Spleen (tissue), 13 donors: ENCODE measurements at places on chromosomes 4 and X.
A peak's percentile ranks its signal among the peaks of the same experiment; 100 is the strongest.

DNA sequence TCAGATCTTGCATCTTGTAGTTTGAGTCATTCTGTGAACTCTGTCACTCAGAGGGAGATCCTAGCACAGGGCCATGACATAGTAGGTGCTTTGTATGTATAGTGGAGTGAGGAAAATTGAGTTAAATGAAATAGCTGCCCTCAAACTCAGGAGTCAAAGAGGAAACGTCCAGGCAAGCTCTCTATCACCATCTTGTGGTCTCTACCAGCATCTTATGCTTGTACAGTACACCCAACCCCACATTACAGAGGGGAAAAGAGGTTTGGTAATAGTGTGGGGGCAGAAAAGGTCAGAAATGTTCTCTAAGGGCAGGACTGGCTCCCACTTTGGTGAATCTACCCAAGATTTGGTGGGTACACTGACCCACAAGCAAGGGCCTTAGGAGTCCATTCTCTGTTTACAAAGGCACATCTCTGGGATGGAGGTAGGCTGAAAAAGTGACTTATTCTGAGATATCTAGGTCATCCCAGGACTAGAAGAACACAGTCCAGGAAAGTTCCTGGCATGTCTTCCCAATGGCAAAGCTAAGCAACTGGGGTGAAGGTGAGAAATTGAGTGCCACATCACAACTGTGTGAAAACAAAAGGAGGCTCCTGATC, 131.8 kb downstream of the OR13H1 start:
- no peak for DNase-seq
- no peak overlapping the region for H3K27ac ChIP-seq
- no peaks in the 10 kb centered on the region for H3K36me3 ChIP-seq
- no peaks in the 10 kb centered on the region for H3K27me3 ChIP-seq
- no peaks in the 10 kb centered on the region for H3K4me1 ChIP-seq

GRCh38 chrX:104284507-104284906, 29.8 kb upstream of the ESX1 start:
- H3K4me3 ChIP-seq = no peak overlapping the region
- no peaks in the 10 kb centered on the region for H3K4me1 ChIP-seq
- H3K27me3 ChIP-seq = peaks cover 9% of the 10 kb centered on the region
- DNase-seq = no peak

GRCh38 chr4:166839615-166840251, 394.6 kb downstream of the SPOCK3 start:
- no peak for DNase-seq
- H3K36me3 ChIP-seq = no peaks in the 10 kb centered on the region
- H3K4me3 ChIP-seq = no peak overlapping the region
- no peaks in the 10 kb centered on the region for H3K4me1 ChIP-seq
- H3K27me3 ChIP-seq = no peaks in the 10 kb centered on the region

GRCh38 chr4:147365396-147365795, 115.5 kb upstream of the EDNRA start:
- no peak overlapping the region for H3K4me3 ChIP-seq
- no peaks in the 10 kb centered on the region for H3K4me1 ChIP-seq

DNA sequence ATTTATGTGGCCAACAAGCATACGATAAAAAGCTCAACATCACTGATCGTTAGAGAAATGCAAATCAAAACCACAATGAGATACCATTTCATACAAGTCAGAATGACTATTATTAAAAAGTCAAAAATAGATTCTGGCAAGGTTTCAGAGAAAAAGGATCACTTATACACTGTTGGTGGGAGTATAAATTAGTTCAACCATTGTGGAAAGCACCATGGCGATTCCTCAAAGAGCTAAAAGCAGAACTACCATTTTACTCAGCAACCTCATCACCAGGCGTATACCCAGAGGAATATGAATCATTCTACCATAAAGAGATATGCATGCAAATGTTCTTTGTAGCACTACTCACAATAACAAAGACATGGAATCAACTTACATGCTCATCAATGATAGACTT, 478.7 kb upstream of the GALNTL6 start:
- H3K4me1 ChIP-seq = no peaks in the 10 kb centered on the region
- H3K4me3 ChIP-seq = no peak overlapping the region
- no peak overlapping the region for H3K27ac ChIP-seq
- no peaks in the 10 kb centered on the region for H3K36me3 ChIP-seq
- DNase-seq = no peak
- H3K27me3 ChIP-seq = no peaks in the 10 kb centered on the region

DNA sequence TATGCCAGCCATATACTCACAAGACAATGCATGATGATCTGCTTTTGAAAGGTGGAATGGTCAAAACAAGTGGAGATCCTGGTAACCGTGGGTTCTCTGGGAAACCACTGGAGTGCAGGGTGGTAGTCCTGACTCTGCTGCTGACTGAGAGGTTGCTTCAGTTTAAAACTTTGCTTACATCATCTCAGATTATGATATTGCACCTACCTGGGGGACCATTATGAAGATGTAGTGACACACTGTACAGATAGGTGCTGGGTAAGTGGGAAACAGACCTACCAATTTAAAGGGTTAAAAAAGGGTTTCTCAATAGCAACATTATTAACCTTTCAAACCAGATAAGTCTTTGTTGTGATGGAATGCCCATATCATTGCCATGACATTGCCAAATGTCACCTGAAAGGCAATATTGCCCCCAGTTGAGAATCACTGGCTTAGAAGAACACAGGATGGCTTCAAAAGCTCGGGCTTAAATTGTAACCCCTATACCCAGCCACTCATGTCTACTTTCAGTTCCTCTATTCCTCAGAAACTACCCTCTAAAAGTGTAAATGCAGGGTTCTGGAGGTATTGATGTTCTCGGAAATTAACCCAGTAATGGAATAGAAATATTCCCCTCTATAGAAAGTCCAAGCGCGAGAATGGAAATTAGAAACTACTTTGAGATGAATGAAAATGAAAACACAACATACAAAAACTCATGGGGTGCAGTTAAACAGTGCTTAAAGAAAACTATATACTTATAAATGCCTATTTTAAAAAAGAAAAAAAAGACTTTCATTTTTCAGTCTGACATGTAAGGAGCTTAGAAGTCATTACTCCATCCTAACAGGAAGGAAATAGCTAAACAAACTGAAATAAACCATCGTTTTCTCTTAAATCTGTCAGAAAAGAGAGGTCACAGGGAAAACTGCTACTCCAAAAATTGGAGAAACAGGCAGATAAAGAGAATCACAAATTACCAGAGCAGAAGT, 65.8 kb downstream of the ARHGEF6 start:
- peaks cover 23% of the 10 kb centered on the region for H3K4me1 ChIP-seq
- no peak for DNase-seq
- H3K4me3 ChIP-seq = no peak overlapping the region
- no peaks in the 10 kb centered on the region for H3K36me3 ChIP-seq
- peak overlapping the region; percentile 68 for H3K27ac ChIP-seq
- H3K27me3 ChIP-seq = no peaks in the 10 kb centered on the region

- no peaks in the 10 kb centered on the region for H3K36me3 ChIP-seq
- no peak overlapping the region for H3K27ac ChIP-seq
- DNase-seq = no peak
- no peaks in the 10 kb centered on the region for H3K4me1 ChIP-seq
- H3K4me3 ChIP-seq = no peak overlapping the region
These were observed 66.9 kb downstream of the KLHL13 start for GRCh38 chrX:118049713-118050112.

DNA sequence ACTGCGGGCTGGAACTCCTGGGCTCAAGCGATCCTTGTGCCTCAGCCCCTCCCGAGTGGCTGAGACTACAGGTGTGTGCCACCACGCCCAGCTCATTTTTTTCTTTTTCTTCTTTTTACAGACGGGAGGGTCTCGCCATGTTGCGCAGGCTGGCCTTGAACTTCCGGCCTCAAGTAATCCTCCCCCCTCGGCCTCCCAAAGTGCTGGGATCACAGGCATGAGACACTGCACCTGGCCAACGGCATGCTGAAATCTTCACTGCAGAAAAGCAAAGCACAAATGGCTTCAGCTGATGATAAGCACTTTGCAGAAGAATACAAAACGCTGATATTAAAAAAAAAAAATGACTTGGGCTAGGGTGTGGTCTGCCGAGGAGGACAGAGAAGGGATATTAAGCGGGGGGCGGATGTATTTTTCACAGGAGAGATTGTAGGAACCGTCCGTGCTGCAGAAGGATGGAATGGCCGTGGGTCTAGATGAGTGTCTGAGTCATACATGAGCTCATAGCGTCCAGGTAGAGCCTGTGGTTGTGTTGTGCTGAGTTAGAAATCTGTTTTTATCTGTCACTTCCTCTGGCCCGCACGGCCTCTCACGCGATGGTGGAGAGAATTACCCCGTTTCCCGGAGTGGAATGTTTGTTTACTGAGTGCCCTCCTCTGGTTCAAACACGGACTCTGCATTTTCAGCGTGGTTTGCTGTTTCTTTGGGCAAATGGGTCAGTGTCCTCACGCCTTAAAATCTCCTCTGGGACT, 8.5 kb upstream of the AKAP17A start:
- no peaks in the 10 kb centered on the region for H3K36me3 ChIP-seq
- no peaks in the 10 kb centered on the region for H3K27me3 ChIP-seq
- H3K27ac ChIP-seq = no peak overlapping the region
- no peak overlapping the region for H3K4me3 ChIP-seq

GRCh38 chr4:108877821-108878220, 115.0 kb upstream of the ETNPPL start:
- peaks cover 9% of the 10 kb centered on the region for H3K4me1 ChIP-seq
- no peak overlapping the region for H3K4me3 ChIP-seq

GRCh38 chr4:127822430-127822829, 40.3 kb downstream of the HSPA4L start:
- no peaks in the 10 kb centered on the region for H3K36me3 ChIP-seq
- H3K27me3 ChIP-seq = no peaks in the 10 kb centered on the region
- H3K4me3 ChIP-seq = no peak overlapping the region
- DNase-seq = no peak
- H3K27ac ChIP-seq = no peak overlapping the region

DNA sequence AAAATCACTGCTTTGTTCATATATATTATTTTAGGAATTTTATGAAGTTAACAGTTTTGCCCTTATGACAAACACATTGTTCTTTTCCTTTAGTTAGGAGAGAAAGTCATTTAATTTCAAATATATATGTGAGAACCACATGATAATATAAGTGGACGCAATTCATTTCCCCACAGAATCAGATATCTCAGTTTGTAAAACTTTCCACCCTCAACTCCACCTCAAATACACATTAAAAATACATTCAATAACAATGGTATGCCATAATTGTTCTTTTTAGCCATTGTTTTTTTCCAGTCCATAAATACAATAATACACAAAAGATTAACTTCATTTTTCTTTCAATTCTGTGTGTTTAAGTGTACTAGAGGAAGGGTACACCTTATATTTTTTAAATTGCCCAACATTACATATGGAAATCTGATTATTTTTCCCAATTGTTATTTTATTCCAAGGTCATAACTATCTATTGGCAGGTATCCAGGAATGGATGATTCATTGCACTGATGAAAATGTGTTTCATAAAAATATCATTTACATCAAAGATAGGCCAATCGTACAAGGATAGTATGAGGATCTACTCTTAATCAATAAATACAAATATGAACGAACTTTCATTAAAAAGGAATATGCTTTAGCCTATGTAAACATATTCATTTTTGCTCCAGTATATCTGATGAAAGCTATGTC, 125.0 kb downstream of the PPP3CA start:
- no peak for DNase-seq
- peaks cover 21% of the 10 kb centered on the region for H3K4me1 ChIP-seq
- no peaks in the 10 kb centered on the region for H3K27me3 ChIP-seq
- no peaks in the 10 kb centered on the region for H3K36me3 ChIP-seq

GRCh38 chrX:153969125-153969903, 2.3 kb downstream of the HCFC1 start:
- H3K36me3 ChIP-seq = peaks cover 5% of the 10 kb centered on the region
- peak overlapping the region; percentile 74 for H3K4me3 ChIP-seq
- no peaks in the 10 kb centered on the region for H3K27me3 ChIP-seq
- peaks cover 61% of the 10 kb centered on the region for H3K4me1 ChIP-seq
- peak; percentile 82 for DNase-seq

DNA sequence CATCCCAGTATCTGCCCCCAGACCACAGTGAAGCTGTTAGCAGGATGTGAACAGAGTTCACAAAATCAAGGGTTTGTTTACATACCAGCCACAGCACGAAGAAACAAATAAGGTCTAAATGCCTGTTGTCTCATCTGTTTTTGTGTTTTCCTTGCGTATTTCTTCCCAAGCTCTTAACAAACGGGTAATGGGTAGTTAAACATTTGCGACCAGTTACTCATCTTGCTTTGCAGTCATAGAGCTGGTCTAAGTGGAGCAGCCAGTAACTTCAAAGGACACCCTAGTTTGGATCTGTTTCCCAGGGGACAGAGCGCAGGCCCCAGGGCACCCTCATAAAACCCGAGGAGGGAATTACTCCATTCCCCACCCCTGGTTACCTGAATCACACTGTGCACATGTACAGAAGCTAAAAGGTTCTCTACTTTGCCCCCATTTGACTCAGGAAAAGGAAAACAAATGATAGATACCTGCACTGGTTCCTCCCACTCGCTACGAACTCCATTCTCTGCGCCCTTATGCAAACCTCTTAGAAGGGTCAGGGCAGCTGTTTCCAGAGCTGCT, 68.8 kb downstream of the MAML3 start:
- H3K4me1 ChIP-seq = peaks cover 25% of the 10 kb centered on the region
- no peak for DNase-seq
- H3K27ac ChIP-seq = no peak overlapping the region
- no peaks in the 10 kb centered on the region for H3K36me3 ChIP-seq
- no peaks in the 10 kb centered on the region for H3K27me3 ChIP-seq

- DNase-seq = peak; percentile 100
- H3K4me1 ChIP-seq = peaks cover 39% of the 10 kb centered on the region
- H3K27ac ChIP-seq = peak overlapping the region; percentile 94
- H3K27me3 ChIP-seq = no peaks in the 10 kb centered on the region
- H3K36me3 ChIP-seq = peaks cover 11% of the 10 kb centered on the region
These were observed 467 bp upstream of the PGRMC2 start for GRCh38 chr4:128287871-128288688.

GRCh38 chr4:89048906-89049601, 7.9 kb downstream of the FAM13A start:
- H3K27me3 ChIP-seq = no peaks in the 10 kb centered on the region
- H3K27ac ChIP-seq = no peak overlapping the region
- DNase-seq = no peak

GRCh38 chr4:143375326-143376073, 38.8 kb downstream of the GAB1 start:
- peak; percentile 81 for DNase-seq
- H3K27ac ChIP-seq = no peak overlapping the region
- no peaks in the 10 kb centered on the region for H3K36me3 ChIP-seq
- H3K4me1 ChIP-seq = peaks cover 37% of the 10 kb centered on the region
